Amniotic stem cell (primary cell): ENCODE measurements at places on chromosomes 4 and X.
A peak's percentile ranks its signal among the peaks of the same experiment; 100 is the strongest.

GRCh38 chr4:123924536-123924935, 527.9 kb downstream of the SPRY1 start:
- no peak for DNase-seq

GRCh38 chr4:13917015-13917414, 289.5 kb upstream of the BOD1L1 start:
- DNase-seq: no peak

- DNase-seq: no peak
These were observed 379.1 kb downstream of the AR start for GRCh38 chrX:67922966-67923365.

GRCh38 chr4:55127521-55127920, 2.1 kb upstream of the KDR start:
- DNase-seq: no peak

GRCh38 chr4:15253349-15253748, 174.5 kb upstream of the C1QTNF7 start:
- DNase-seq: no peak

GRCh38 chr4:1593881-1594345, 90.2 kb downstream of the FAM53A start:
- DNase-seq: no peak

DNA sequence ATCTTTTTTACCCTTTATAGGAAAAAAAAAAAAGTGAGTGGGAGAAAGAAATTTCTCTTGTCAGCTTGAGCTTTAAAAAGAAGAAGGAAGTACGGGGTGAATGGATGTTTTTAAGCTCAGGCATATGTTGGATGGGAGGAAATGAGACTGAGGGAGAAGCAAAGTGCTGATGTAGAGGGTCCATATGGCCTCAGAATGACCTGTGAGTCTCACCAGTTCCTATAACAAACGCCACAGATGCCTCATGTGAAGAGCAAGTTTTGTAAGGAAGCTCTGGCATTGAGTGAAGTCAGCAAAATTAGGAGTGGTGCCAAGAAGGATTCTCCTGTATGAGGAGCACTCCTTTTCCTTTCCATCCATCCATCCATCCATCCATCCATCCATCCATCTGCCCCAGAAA, 214.6 kb downstream of the PTTG2 start:
- DNase-seq: no peak

DNA sequence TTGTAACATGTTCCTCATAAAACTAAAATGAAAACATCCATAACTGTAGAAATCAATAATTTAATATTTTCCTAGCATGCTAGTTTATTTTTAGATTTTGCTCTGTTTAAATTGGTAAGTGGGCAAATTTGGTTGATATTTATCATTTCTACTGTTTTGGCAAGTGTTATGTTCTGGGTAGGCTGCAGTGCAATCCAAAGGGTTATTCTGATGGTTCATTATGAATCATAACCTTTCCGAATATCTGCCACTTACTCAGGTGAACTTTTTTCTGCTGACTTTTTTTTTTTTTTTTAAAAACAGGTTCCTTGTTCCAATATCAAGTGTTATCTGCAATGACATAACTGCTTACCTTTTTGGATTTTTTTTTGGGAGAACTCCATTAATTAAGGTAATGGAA, 52.0 kb downstream of the CDS1 start:
- DNase-seq: no peak

- DNase-seq: no peak
These were observed 60.4 kb downstream of the CRLF2 start for GRCh38 chrX:1152090-1152489.

DNA sequence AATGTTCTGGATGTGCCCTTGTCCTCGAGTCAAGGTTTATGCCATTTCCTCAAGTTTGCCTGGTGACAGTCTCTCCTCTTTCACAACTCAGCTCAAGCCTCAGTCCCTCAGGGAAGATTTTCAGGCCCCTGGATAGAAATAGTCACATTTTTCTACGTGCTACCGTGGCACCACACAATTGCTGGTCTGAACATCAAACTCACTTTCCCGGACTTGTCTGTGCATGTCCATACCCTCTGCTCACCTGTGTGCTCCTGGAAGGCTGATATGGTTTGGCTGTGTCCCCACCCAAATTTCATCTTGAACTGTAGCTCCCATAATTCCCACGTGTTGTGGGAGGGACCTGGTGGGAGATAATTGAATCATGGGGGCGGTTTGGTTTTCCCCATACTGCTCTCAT, 129.7 kb downstream of the HS3ST1 start:
- DNase-seq: no peak

GRCh38 chrX:129626026-129626425, 28.7 kb downstream of the APLN start:
- DNase-seq: no peak

- DNase-seq: no peak
These were observed 108.1 kb downstream of the TSPAN7 start for GRCh38 chrX:38669428-38669827.

DNA sequence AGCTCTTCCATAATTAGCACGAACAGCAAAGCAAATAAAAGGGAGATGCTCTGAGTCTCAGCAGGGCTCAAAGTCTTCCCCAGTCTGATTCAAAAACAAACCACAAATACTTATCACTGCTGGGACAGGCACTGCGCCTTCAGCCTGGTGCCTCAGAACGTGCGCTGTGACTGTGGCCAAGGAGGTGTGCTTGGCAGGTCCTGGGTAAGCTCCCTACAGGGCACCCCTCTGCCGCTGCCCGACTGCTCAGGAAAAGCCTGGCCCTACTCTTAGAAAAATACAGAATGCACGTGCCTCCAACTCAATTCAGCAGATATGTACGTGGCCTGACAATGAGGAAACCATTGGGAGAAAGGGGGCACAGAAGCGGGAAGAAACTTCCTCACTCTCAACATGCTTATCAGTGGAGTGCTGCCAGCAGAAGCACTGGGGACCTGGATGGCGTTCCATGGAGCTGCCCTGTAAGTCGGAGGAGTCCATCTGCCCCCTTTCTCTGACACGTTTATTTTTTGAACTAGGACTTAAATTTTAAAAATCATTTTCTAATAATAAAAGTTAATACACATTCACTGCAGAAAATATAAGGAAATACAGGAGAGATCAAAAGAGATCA, 86.8 kb downstream of the GATB start:
- no peak for DNase-seq

- DNase-seq: no peak
These were observed 107.6 kb downstream of the DCTD start for GRCh38 chr4:182809417-182810102.

- peak; percentile 83 for DNase-seq
These were observed 58.6 kb upstream of the DCTD start for GRCh38 chr4:182975806-182976205.

DNA sequence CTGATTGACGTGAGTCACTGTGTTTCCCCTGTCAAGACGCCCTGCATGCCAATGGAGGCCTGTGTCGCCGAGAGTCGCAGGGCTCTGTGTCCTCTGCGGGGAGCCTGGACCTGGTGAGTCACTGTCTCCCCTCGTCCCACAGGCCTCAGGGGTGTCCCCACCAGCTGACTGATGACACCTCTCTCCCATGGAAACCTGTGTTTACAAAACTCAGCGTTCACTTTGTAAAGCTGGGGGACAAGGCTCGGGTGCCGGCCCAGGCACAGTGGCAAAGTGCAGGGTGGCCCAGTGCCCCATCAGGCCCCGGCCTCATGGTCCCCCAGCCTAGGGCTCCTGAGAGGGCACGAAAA, 21.2 kb upstream of the HGFAC start:
- DNase-seq: no peak

GRCh38 chr4:188023682-188024081, 28.1 kb downstream of the ZFP42 start:
- DNase-seq: no peak

GRCh38 chrX:40323977-40324376, 226.2 kb upstream of the BCOR start:
- no peak for DNase-seq

- no peak for DNase-seq
These were observed 75.3 kb downstream of the TMEM144 start for GRCh38 chr4:158285429-158286216.
